T-cell (primary cell): ENCODE measurements at places on chromosomes 13 and 19. TPM values are rescaled to one million over a fixed set of nuclear protein-coding genes. Genes with fewer than 3 reads are reported as not detected.

The ENOX1 gene
- total RNA-seq = not detected

DNA sequence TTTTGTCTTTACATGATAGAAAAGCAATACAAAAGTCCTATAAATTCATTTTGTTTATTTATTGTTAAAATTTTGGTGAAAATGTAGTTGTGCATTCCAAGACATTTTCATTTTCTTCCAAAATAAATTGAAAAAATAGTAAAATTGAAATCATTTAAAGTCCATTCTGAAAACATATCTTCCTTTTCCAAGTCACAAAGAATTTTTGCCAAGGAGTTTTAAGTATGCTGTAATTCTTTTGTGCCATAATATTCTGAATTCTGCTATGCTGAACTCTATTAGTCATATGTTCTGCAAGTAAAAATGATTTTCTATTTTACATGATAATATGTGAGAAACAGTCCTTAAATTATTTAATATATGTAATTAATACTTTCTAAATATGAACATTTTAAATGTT is 879.6 kb upstream of the SLC10A2 start:
- DNase-seq = no peak

DNA sequence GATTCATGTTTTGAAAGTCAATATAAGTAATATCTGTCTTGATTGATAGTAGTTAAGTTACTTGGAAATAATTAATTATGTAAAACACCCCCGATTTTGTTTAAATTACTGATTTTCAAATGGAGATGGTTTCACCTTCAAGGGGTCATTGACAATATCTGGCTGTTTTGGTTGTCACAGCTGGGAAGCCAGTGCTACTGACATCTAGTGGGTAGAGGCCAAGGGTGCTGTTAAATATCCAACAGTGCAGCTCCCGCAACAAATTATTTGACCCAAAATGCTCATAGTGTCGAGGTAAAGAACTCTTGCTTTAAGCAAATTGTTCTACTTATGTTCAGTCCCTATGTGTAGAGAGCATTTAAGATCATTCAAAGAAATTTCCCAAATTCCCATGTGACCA is 50.6 kb upstream of the PCDH20 start:
- DNase-seq = no peak

DNA sequence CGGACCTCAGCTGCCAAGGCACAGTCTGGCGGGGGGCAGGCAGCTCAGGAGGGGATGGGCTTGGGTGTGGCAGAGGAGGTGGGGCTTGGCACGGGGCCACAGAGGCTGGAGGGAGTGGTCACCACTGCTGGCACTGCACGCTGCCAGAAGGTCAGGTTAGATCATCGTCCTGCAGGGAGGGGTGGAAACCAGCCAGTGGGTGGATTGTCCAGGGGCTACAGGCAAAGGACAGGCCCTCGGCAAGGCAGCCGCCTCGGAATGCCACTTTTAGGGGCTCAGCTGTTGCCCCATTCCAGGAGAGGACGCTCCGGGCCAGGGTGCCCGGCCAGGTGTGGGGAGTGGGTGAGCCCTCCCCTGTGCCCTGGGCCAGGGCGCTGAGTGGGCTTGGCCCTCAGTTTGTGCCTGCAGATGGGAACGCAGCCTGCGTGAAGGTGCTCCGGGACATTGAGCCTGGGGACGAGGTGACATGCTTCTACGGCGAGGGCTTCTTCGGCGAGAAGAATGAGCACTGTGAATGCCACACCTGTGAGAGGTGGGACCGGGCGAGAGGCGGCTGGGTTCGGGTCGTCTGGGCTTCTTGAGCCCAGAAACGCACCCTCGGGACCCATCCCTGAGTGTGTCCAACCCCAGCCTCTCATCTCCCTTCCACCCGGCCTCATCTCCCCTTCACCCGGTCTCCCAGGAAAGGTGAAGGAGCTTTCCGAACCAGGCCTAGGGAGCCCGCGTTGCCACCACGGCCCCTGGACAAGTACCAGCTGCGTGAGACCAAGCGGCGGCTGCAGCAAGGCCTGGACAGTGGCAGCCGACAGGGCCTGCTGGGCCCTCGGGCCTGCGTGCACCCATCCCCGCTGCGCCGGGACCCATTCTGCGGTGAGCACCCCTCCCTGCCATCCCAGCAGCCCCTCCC is 6.4 kb downstream of the KMT5C start:
- DNase-seq = no peak

DNA sequence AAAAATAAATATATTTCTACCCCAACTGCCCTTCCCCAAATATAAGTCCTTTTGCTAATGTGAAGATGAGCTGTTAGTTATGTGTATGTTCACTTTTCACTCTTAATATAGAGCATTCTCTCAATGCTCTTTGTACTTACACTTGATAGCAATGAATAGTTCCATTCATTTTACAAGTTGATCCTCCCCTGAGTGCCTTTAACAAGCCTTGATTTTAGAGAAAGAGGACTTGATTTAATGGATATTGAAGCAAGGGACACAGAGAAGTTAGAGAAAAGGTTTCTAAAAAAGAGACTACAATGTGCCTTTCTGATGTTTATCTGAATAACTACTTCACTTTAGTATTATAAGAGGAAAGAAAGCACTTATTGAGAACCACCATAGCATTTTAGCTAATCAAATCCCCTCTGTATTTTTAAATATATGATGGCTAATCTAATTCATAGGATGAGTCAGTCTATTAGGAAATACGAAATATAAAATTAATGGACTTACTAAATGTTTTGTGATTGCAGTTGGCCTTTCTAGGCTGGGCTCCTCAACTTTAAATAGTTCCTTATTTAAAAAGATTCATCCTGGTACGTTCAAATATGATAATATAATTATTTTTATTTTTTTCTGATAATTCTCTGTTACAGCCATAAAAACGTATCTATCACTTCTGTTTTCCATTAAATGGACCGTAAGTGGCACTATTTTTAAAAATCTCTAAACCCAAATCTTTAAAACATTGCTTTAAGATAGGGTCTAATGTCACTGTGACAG is 1097.8 kb upstream of the SLC10A2 start:
- DNase-seq = no peak
